ENCODE measurements at places on chromosomes 3 and 15.

DNA sequence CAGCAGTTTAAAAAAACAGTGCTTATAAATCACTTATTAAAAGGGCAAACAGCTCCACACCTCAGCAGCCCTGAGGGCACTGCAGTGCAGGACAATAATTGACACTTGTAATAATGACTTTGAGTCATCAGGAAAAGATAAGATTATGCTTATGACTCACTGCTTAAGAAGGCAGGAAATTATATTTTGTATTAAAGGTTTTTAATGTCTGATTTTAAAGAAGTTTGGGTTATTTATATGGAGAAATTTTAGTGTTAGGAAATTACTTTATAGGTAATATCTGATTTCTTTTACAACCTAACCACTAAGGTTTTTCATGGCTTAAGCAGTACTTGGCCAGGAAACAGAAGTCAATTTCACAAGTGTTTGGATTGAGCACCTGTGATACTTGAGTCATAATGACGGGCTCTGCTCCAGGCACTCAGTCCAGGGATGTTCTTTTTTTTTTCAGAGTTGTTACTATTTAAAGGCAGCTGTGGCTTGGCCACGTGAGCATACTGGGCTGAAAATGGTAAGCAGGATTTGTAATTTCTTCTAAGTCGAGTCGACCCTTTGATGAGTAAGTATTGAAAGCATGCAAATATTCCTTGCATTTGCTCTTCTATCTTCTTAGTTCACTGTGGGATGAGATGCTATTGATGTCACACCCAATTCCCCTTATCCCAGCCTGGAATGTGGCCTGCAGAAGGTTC, 21.6 kb upstream of the SLC6A20 start:
- peak; percentile 96 for DNase-seq

DNA sequence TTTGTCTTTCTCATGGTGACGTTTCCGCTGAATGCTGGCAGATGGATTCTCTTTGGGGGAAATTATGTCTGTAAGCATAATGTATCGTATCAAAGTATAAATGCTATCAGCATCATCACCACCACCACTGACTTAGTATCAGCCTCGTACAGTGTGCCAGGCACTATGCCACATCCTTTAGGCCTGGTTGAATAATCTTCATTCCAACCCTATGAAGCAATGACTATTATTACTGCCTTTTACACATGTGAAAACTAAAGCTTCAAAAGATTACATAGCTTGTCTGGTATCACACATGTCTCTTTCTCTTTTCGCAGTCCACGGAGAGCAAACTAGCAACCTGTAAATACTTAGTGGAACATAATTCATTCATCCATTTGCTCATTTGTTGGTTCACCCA, 166.7 kb upstream of the PRICKLE2 start:
- DNase-seq, result peak; percentile 13

GRCh38 chr3:193778676-193779075, 185.7 kb downstream of the OPA1 start:
- no peak for DNase-seq

- peak; percentile 96 for DNase-seq
Measured at GRCh38 chr3:192892981-192893700, 24.5 kb downstream of the MB21D2 start.

GRCh38 chr3:38605981-38606380, 43.5 kb downstream of the SCN5A start:
- no peak for DNase-seq

DNA sequence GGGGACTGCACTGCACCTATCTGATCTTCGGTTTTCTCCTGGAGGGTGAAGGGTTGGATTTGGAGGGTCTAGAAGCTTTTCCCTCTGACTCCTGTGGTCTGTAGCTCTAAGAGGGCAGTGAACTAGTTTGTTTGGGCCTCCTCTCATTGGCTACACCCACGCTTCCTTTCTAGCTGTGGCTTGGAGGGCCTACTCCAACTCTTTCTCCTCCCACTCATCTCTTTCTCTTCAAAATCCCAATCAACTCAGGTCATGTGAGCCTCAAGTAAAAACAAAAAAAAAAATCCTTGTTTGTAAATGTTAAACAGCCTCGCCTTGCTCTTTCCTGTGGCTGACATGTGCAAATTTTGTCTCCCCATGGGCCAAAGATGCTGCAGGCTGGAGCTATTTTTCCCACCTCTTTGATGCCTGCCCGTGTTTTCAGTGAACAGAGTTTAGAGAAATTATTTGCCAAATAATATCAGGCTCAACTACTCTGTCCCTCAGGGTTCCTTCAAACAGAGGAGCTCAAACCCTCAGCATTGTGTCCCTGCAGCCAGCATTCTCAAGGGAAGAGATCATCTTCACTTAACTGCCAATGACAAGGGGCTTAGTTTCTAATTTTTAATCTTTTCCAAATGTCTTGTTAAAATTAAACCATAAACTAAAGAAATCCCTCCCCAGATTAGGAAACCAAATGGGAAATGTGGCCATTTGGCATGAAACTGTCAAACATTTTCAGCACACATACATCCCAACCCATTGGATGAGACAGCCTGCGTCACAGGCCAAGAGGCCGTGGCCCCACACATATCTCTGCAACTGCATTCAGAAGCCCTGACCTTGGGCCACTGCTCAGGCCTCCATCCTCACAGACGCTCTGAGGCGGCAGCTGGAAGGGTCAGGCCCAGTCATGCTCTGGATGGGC, 114.8 kb upstream of the THBS1 start:
- no peak for DNase-seq

DNA sequence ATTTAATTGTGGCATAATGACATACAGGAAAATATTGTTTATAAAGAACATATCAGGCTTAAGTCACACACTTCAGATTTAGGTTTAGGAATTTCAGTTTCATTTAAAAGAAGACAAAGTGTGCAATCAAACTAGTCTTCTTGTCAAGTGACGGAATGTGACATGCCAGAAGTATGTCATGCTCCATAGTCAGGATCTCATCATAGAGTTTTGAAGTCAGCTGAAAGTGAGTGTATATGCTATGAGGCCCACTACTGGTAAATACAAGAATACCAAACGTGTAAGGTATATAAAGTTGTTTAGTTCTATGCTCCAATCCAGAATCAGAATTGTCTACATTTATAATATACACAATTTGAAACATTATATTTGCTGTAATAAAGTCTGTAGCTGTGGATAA, 988.4 kb downstream of the TBL1XR1 start:
- no peak for DNase-seq

- no peak for DNase-seq
Measured at GRCh38 chr15:90338532-90338931, 13.6 kb upstream of the ZNF774 start.

- DNase-seq, result peak; percentile 38
Measured at GRCh38 chr3:66037330-66037985, 1.3 kb downstream of the MAGI1 start.

DNA sequence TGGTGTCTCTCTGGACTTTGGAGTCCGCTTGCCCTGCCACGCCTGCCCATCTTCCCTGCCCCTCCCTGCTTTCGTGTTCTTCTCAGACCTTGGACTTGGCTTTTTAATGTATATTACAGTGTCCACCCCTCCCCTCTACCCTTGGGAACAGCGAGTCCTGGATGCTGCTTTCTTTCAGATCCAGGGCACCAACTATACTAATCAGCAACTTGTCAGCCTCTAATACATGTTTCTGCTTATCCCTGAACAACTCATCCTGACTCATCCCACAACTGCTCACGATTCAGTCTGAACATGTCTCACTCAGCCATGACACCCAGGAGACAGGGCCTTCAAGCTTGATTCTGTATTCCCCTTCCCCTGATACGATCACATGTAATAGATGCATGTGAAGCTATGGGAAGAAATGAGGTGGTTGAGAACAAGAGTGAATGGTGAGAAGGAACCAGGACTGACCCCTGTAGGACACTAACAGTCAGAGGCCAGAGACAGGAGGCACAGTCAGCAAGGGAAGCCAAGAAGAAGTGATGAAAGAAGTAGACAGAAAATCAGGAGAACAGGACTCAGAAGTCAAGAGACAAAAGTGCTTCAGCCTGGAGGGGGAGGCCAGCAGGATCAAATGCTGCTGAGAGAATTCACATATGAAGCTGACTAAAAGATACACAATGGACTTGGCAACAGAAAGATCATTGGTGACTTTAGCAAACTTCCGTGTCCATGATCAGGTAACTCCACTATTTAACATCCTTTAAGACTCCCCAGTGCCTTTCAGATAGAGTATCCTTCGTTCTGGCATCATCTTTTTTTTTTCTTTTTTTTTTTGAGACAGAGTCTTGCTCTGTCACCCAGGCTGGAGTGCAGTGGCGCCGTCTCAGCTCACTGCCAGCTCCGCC, 35.4 kb downstream of the BCL2L10 start:
- DNase-seq, result peak; percentile 75

DNA sequence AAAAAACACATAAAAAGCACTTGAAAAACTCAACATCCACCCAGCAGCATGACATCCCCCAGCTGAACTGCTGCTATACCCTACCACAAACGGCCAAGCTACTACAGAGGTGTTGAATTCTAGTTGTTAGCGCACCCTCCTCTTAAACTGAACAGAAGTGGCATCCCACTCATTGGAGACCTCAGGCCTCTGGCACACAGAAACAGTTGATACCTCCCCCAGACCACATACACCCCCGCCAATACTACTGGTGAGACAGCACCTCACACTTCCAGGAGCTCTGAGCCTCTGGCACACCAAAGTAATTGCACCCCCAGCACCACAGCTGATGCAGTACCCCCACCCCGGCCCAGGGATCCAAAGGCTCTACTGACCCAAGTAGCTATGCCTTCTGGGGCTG, 190.2 kb downstream of the SCAPER start:
- DNase-seq, result no peak

DNA sequence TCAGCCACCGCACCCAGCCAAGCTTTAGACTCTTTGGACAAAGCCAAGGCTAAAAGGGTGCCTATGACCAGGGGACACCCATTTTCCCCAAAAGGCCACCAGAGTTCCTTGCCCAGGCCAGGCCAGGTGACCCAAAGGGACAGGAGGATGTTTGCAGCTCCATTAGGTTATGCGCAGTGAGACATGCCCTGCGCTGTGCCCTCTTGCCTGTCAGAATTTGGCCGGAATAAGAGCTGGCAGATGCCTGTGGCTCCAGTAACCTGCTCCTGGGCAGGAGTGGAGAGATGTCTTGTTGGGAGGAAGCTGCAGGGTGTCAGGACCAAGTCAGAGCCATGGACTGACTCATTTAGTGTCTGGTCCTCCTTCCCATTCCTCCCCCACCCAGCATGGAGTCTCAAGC, 20.5 kb downstream of the DNASE1L3 start:
- no peak for DNase-seq

DNA sequence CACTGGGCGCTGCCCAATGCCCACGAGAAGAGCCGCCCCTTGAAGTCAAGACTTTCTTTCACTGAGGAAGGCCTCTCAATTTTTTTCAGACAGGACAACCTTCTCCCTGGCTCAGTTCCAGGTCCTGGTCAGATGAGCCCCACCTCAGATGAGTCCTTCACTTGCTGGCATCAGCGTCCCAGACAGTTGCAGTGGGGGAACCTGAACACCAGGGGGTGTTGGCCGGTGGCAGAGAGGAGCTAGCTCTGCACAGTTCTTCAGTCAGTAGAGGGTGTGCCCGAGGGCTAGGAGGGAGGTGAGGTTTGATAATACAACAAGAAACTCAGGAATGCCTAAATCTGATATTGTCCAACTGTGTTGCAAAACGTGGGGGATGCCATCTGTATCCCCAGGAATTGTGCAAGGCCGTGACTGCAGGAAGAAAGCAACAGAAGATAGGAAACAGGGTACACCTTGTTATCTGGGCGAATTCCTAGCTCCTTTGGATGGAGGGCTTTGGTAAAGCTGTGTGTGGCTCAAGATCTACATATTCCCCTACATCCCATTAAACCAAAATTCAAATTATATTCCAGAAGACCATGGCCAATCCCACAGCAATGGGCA, 34.3 kb downstream of the CCR3 start:
- no peak for DNase-seq

- peak; percentile 76 for DNase-seq
Measured at GRCh38 chr15:71333839-71334238, 218.6 kb downstream of the THSD4 start.

DNA sequence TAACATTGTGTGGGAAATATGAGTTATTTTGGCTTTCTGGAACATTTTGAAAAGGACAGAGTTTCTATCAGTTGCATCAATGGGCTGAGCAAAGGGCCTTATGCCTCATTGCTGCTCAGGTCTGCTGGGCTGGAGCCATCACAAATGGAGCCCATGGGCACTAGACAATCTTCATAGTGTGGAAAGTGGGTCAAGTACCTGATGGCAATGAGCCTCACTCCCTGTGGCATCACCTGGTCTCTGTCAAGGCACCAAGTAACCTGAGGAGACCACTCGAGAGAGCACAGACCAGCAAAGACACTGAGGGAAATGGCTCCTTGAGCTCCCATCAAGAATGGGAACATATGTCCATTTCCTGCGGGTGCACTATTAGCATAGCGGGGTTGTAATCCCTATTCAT, 96.7 kb upstream of the PPP2R3A start:
- no peak for DNase-seq

DNA sequence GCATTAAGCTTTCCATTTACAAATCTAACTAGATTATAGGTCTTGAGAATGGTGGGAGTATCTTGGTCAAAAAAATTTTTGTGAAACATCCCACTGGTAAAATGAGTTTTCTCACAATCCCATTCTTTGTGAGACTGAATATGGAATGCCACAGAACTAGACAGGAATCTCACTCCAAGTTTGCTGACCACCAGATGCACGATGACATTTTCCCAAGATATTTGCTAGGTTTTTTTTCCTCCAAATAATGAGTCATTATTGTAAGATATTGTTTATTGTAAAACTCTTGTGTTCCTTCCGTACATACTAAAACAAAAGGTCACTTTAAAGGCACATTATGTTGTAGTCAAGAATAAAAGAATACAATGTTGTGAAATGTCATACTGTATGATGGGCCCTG, 53.9 kb downstream of the COPS2 start:
- peak; percentile 40 for DNase-seq

DNA sequence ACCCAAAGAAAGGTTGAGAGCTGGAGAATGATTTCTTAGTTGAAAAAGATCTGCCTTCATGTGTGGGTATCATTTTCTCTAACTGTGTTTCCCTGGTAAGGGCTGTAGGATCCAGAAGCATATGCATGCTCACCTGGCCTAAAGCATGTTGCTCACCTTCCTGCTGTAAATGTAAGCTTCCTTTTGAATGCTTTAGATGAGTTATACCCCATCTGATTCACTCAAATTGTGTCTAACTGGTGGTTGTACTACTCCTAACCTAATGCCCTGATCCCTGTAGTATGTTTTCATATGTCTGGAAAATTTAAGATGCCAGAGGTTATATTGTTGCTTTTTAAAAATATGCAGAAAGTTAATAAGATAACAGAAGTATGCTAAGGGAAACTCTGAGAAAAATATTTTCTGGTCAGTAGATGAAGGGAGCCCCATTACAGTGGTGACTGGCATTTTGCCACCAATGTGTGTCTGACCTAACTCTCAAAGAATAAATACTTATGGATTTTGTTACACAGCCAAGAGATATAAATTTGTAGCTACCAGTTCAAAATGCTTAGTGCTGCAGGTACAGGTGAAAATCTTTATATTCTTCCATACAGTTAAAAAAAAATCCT, 7.7 kb downstream of the FILIP1L start:
- DNase-seq, result peak; percentile 60

DNA sequence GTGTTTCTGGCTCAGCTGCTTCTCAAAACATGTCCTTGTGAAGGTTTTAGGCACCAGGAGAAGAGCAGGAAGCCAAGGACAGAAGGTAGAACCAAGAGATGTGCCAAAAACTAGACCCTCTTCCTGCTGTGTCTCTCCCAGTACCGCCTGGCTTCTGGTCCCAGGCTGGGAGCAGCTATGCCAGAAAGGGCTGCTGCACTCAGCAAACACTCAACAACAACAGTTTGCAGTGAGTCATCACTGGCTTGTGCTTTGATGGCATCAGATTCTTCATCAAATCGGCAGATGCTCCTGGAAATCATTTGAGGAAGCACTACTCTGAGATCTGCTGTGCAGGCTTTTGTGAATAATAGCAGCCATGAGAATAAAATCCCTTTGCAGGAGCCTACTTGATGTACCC, 63.2 kb downstream of the DGKG start:
- DNase-seq, result no peak
